ENCODE measurements at places on chromosomes 7 and 10.

- no peak for DNase-seq
Observed at GRCh38 chr10:6195376-6195775, 7.4 kb upstream of the PFKFB3 start.

DNA sequence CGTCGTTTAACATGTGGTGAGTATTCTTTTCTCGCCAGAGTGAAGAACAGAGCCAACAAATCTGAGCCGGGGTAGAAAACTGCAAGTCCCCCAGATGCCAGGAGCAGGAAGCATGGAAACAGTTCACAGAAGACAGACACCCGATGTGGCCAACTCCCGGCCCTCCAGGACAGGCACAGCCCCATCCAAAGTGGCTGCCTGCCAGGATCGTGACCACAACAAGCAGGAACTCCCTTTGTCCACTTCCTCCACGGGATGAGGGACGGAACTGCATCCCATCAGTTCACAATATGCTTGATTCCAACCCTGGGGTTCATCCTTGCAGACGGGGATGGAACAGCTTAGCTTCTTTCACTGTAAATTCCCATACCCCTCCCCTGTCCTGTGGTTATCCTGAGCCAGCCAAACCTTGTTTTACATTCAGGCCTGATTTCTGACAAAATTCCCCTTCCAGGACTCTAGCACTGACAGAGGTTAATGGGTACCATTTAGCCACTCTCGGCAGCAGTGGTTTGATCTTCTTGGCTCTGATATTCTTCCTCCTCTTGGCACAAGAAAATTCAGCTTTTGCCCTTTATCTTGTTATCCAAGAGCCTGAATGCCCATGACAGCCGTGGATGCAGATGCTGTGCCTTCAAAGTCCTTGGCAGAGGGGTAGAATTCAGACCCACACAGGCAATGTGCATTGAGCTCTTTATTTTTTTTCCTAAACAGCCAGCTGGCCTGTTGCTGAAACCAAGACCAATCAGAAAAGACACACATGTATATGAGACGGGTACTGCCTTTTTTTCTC, 105.5 kb upstream of the FAM204A start:
- no peak for DNase-seq

DNA sequence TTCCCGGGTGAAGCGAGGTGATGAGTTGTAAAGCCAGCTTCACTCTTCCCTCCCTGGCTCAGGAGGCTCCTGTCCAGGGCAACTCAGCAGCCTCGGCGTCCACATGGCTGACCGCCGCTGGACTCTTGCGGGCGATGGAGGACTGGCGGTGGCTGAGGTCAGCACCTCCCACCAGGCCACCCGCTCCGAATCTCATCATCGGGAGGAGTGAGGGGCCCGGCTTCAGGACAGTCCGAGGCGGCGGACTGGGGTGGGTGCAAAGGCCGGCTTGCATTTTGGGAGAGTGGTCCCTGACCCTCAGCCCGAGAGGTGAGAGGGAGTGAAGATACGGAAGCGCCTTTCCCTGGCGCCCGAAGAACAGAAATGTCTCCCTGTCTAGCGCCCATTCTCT, 759 bp downstream of the DNAJB12 start:
- DNase-seq = no peak

- no peak for DNase-seq
Observed at GRCh38 chr7:124688991-124689390, 76.6 kb downstream of the GPR37 start.

DNA sequence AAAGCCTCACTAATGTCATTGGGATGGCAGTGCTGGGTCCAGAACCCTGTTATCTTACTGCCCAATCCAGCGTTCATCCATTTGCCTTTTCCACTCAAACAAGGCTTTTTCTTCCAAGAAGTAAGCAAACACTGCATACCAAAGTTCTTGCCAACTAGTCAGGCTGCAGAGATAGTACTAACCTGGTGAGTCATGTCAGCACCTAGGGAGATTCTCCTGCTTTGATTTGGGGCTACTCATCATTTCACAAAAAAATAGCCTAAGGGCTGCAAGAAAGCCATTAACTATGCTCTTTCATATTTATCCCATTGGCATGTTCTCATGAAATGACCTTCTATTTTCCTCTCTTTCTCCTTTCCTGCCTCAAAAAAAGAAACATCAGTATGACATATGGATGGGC, 142.6 kb downstream of the TWIST1 start:
- peak; percentile 21 for DNase-seq

GRCh38 chr7:158655931-158656441, 48.6 kb downstream of the NCAPG2 start:
- DNase-seq = no peak

GRCh38 chr10:77939561-77940001, 13.0 kb upstream of the DLG5 start:
- DNase-seq = no peak

GRCh38 chr10:24528946-24529345, 194.7 kb downstream of the ARHGAP21 start:
- DNase-seq = no peak

GRCh38 chr10:127067542-127068194, 128.7 kb downstream of the INSYN2A start:
- DNase-seq = no peak

DNA sequence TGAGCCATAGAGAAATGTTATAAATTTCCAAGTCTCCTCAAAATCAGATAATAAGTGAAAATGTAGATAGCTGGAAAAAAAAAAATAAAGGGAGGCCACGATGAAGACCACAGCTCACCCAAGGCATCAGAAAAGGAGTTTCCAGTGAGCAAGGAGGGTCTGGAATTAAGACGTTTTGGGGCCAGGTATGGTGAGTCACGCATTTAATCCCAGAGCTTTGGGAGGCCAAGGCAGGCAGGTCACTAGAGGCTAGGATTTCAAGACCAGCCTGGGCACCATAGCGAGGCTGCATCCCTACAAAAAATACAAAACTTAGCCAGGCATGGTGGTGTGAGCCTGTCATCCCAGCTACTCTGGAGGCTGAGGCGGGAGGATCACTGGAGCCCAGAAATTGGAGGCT, 65.5 kb downstream of the ASB13 start:
- no peak for DNase-seq

- DNase-seq = no peak
Observed at GRCh38 chr7:44602576-44602910, 3.9 kb upstream of the OGDH start.

- no peak for DNase-seq
Observed at GRCh38 chr7:7882888-7883287, 85.7 kb upstream of the GLCCI1 start.

GRCh38 chr7:82050792-82051191, 280.9 kb upstream of the HGF start:
- DNase-seq = peak; percentile 24

DNA sequence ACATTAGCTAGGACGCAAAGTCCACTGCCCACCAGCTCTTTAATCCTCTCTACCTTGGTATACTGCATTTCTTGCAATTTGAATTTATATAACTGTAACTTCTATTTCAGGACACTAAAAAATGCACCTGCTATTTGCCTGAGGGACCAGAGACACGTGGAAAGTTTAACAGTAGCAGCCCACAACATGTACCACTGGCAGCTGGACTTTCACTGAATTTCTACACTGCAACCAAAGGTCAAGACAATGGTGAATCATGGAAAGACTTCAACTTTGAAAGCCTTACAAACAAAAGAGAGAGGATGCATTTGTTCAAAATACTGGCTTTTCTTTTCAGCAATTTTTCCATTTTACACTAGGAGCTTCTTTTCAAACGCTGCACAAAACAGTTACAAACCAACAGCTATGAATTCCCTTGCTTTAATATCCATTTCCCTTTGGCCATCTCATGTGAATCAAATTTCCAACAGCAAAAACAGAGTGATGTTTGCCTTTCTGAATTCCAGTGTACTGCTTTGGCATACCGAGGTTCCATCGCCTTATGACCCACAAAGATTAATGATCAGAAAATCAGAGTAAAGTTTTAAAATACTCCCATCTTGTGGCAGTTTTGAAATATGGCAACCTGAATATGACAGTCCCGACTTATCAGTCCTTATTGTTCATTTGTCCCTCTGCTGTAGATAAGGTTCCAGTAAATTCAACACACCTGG, 29.9 kb upstream of the HNRNPH3 start:
- peak; percentile 28 for DNase-seq

GRCh38 chr10:46233181-46233580, 53.6 kb upstream of the ANTXRL start:
- no peak for DNase-seq

GRCh38 chr7:28395831-28396230, 16.5 kb upstream of the CREB5 start:
- no peak for DNase-seq

GRCh38 chr10:77188521-77188920, 449.1 kb downstream of the KCNMA1 start:
- no peak for DNase-seq

GRCh38 chr10:79420974-79421688, 24.3 kb downstream of the ZCCHC24 start:
- no peak for DNase-seq

DNA sequence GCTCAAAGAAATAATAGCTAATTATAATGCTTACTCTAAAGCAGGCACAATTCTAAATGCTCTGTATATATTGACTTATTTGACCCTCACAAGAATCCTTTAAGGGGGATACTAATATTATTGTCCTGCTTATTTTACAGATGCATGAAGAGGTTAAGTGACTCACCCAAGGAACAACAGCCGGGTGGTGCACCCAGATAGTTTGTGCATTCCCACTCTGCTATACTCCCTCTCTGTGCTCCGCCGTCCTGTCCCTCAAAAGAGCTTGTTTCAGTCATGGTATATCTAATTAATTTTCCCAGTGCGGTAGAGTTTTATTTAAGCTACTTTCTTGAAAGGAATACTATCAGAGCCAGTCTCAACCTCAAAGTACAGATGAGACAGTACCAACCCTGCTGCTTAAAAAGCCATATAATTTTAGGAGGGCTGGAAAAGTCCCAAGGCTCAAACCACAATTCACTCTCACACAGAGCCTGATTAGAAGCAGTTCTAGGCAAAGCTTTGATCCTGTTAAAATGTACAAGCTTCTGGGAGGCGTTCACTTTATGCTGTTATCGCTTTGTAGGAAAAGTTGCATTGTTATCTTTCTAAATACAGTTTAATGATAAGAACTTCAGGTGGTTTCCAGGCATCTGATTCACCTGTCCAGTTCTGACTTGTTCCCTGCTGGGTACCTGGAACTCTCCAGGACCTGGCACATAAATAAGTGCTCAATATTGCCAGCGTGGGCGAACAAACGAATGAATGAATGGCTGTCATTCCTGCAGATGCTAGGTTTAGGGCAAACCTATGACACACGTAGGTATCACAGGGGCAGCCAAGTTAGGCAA, 261.5 kb upstream of the KLF14 start:
- no peak for DNase-seq

DNA sequence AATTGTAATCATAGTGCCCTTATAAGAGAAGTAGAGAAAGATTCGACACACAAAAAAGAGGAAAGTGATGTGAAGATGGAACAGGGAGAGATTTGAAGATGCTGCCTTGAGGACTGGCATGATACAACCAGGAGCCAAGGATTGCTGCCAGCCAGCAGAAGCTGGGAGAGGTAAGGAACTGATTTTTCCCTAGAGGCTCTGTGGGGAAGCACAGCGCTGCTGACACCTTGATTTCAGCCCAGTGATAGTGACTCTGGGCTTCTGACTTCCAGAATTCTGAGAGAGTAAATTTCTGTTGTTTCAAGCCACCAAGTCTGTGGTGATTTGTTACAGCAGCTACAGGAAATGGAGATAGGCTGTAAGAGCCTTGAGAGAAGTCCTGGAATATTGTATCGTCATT, 98.2 kb downstream of the RAB11FIP2 start:
- DNase-seq = no peak

DNA sequence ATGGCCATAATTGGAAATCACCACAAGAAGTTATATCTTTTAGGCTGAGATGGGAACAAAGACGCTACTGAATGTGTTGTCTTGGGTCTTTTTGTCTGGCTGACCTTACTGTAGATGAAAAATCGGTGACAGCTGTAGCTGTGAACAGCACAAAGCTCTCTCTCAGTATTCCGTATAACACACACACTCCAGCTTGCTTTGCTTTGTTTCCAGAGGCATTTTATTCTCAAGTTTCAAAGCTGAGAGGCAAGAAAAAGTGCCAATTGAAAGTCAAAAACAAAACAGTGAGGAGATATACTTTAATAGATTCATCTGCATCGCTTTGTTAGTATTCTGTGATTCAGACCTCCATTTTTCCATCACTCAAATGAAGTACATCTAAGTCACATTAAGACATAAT, 39.6 kb upstream of the CABCOCO1 start:
- no peak for DNase-seq

GRCh38 chr7:30382607-30383006, 96.0 kb downstream of the NOD1 start:
- DNase-seq = no peak

DNA sequence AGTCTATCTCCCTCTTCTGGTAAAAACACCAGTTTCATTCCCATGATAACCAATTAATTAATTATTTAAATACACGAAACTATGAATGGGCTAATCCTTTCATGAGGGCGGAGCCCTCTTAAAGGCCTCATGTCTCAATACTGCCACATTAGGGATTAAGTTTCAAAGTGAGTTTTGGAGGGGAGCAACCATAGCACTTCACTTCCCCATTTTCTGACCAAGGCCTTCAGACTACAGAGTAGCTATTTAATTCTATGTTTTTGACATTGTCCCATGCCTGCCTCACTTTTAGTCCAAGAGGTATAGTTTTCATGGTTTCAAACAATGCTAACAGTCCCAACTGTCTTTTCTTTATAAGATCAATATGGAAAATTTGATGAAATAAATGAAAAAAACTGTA, 618.6 kb downstream of the ZWINT start:
- DNase-seq = no peak

GRCh38 chr10:6398399-6398798, 181.7 kb downstream of the PRKCQ start:
- no peak for DNase-seq

GRCh38 chr10:124458473-124458872, 3.1 kb upstream of the LHPP start:
- DNase-seq = no peak

DNA sequence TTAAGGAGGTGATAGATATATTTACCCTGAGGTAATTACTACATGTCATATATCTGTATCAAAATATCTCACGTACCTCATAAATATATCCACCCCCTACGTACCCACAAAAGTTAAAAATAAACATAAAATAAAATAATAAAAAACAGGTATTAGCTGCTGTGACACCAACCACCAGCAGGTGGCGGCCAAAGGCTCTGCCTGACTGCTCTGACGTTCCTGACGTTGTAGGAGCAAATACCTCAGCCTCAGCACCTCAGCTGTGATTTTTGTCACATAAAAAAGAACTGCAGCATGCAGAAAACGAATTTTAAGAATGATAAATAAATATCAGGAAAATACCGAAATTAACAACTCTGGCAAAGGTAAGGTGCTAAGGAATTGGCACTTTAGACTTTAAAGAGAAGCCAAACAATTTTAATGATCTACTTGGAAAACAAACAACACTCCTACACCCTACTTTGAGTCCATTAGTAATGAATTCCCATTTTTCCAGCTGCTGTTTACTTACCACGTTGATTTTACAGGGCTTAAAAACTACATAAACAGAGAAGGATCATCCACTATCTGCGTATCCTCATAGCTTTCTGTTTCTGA, 125.4 kb upstream of the TARP start:
- no peak for DNase-seq

- no peak for DNase-seq
Observed at GRCh38 chr7:127765150-127765549, 113.2 kb downstream of the SND1 start.

GRCh38 chr10:78807504-78808203, 261.1 kb upstream of the ZMIZ1 start:
- DNase-seq = no peak

- DNase-seq = no peak
Observed at GRCh38 chr7:143416565-143417149, 8.0 kb upstream of the EPHA1 start.

GRCh38 chr10:6310977-6311376, 108.2 kb downstream of the PFKFB3 start:
- no peak for DNase-seq

- DNase-seq = no peak
Observed at GRCh38 chr7:24140001-24140400, 144.0 kb upstream of the NPY start.
